Fibroblast of skin of left biceps (primary cell): ENCODE measurements at places on chromosomes 11 and 22.

- DNase-seq: no peak
Measured at GRCh38 chr11:114274637-114275036, 21.6 kb upstream of the NNMT start.

GRCh38 chr11:111124724-111125123, 120.8 kb upstream of the POU2AF2 start:
- no peak for DNase-seq

DNA sequence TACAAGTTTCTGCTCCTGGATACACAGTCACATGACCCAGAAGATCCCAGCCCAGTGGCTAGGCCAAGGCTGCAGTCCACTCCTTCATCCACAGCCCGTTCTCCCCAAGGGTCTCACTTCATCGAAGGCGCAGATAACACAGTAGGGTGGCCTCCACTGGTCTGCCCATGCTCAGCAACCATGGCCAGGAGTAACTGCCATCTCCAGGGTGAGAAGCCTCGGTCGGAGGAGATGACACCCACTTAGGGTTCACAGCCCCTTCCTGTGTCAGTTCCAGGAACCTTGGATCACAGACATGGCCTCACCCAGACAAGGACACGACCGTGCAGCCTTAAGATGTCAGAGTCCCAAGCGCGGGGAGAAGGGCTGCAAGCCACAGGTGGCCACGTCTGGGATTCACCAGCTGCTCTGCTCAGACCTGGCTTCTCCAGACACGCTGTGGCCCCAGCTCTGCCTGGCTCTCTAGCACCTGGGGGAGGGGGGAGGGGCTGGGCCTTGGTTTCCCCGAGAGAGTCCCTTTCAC, 2.6 kb downstream of the BET1L start:
- no peak for DNase-seq

- no peak for DNase-seq
Measured at GRCh38 chr22:32998373-32998772, 59.8 kb downstream of the SYN3 start.

- DNase-seq: no peak
Measured at GRCh38 chr11:65352783-65353182, 1.8 kb upstream of the TIGD3 start.

- DNase-seq: no peak
Measured at GRCh38 chr11:114230031-114230704, 66.0 kb upstream of the NNMT start.

GRCh38 chr11:118310781-118311485, 6.4 kb downstream of the CD3E start:
- no peak for DNase-seq

DNA sequence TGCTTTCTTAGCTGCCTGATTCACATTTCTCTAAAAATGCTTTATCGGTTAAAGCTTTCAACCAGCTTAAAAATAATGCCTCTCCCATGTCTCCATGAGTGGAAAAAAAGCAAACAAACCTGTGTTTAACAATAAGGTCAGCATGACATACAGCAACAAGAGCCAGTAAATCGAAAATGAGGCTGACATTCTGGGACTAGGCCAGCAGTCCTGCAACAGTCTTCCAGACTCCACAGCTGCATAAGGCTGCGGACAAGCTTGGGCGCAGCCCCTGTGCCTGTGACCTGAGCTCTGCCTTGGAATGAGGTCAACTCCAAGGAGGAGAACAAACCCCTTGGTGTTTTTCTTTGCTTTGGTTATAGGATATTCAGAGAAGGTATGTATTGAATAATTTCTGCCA, 95.5 kb downstream of the PGR start:
- no peak for DNase-seq
